Stimulated activated CD4-positive, alpha-beta T cell treated with anti-CD3 and anti-CD28 coated beads, Interleukin-1b, Interleukin-23, amount 100 ng/mL, for 1 hour (primary cell): ENCODE measurements at places on chromosomes 6 and 20.
A peak's percentile ranks its signal among the peaks of the same experiment; 100 is the strongest.

GRCh38 chr6:46058951-46059350, 43.3 kb upstream of the CLIC5 start:
- no peak for DNase-seq

GRCh38 chr6:149229096-149229495, 88.4 kb upstream of the TAB2 start:
- no peak for DNase-seq

DNA sequence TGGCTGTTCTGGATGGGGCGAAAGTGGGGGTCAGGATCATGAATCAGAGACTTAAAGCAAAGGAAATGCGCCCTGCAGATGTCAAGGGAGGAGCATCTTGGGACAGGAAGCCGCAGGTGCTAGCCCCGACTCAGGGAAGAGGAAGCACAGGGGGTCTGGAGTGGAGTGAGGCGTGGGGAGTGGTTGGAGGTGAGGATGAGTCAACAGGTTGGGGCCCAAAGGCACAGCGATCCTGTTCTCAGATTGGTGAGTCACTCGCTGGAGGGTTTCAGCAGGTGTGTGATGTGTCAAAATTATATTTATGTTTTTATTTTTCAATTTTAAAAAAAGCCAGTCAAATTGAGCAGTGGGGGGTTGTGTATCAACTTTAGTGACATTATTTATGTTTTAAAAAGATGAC, 19.0 kb downstream of the PACSIN1 start:
- DNase-seq: peak; percentile 47

DNA sequence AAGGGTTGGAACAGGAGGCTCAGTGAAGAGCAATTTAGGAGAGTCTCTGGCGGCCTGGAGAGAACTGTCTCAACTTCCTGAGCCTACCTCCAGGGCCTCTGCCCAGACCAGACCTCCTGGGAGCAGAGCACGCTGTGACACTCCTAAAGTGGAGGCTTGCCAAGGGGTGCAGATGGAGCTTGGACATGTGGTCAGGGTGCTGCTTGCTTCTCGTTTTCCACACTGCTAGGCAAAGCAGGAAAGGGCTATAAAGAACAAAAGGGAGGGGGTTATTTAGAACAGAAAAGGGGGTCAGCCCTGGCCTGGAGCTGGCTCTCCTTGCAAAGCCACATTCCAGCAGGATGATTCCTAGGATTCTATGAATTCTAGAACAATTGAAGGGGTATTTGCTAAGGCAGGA, 145.7 kb upstream of the GGTLC1 start:
- DNase-seq: no peak

DNA sequence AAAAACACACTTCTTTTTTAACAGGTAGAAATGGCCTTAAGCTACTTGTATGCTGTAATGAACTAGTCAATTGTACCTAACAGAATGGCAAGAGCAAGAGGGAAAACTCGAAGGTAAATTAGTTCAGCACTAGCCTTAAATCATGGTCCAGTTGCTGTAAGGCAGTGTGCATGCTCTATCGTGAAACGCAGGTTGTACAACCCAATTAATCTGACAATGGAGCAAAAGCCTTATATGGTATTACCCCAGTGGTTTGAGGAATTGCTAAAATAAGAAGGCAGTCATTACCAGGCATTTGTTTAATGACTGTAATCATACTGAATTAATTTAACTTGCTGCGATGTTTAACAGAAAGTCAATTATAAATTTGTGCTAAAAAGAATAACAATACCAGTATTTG, 69.3 kb upstream of the SOX4 start:
- no peak for DNase-seq

DNA sequence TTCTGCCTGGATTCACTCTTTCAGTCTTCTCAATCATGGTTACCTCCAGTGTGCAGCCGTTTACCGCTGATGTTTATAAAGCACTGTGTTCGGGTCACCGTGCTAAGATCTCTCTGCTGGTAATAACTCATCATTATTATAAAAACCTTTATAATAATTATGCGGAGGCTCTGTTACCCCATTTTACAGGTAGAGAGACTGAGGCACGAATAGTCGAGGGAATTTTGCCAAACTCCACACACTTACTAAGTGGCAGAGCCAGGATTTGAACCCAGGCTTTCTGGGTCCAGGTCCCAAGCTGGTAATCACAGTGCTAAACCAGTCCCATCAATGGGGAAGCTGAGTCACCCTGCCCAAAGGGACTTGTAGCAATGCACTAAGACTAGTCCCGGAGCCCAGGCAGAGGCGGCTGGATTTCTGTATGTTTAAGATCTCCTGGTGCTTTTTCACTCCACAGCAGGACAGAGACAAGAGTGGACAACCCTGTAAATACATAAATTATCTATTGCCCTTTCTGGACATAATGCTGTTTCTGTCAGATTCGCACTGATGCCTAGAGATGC, 48.1 kb downstream of the SYNJ2 start:
- DNase-seq: no peak

- no peak for DNase-seq
Observed at GRCh38 chr6:1946583-1946982, 298.8 kb downstream of the GMDS start.

DNA sequence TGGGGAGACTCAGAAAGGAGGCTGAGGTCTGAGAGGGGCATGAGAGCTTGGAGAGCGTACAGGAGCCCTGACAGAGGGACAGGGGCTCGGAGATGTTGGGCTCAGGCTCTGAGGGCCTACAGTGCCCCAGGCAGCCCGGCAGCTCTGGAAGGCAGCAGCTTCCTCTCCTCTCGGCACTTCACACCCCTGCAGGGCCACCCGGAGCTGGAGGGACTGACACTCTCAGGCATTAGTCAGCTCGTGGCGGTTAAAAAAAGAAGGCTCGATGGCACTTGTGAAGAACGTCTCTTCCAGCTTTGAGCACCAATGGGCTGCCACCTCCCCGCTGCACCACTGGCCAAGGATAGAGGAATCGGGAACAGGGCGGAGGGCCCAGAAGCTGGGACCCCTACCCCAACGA, 62.6 kb upstream of the SIRPA start:
- no peak for DNase-seq

DNA sequence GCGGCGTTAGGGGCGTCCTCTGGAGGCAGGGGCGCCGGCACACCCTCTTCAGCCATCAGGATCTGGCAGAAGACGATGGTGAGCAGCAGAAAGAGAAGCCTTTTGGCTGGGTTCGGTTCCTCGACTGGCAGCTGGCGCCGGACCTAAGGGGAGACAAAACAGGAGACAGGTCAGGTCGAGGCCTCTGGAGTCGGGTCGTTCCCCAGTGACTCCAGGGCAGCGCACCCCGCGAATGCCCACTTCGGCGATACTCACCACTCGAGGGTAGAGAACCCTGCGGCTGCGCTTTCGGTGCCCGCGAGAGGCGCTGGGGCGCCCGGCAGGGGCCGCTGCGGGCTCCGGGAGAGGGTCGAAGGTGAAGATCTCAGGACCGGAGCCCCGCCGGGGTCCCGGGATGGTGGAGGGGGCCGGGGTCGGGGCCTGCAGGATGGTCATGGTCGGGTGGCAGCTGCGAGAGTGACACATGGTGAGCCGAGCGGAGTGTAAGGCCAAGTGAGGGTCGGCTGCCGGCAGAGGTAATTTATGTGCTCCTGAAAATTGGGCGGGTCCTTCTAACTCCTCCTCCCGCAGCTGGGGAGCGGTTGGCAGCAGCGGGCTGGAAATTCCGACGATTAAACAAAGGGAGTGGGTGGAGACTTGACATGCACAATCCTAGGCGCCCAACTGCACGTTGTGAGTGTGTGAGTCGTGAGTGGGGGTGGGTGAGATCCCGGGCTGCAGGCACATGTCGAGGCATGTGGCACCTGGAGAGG, at the start of gene IER3:
IER3 (minus strand) TSS at position 494 of the 752 bp plus-strand sequence; CDS start at position 465, 29 bp downstream.
- DNase-seq: peak; percentile 87

DNA sequence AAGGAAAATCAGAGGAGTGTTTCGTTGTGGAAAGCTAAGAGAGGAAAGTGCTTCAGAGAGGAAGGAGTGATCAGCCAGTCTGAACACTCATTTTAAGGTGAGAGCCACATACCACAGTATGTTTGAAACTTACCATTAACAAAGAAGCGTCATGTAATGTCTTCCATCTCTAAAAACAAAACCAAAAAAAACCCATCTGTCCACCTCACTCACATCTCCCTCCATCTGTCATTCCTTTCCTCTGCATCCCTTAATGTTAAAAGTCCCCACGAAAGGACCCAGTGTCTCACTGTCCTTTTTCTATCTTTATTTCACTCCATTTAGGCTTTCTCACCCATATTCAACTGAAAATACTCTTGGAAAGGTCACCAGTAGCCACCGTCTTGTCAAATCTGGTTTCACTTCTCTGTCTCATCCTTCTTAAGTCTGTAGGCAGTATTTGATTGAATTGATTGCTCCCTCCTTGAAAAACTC, 59.4 kb upstream of the GNRH2 start:
- DNase-seq: no peak

DNA sequence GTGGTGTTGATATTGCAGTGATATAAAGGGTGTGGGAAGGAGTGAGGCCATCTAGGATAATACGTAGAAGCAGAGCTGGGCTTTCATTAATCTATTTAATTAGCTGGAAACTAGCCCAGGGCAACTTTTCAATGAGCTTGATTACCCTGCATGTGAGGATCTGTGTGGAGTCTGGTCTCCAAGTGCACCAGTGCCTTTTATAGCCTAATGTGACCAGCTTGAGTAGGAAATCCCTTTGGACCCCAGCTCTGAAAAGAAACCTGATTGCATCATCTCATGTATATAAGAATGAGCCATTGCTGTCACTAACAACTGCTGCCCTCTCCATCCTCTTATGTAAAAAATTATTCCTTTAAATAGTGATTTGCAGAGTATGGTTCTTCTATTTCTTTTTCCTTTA, 72.6 kb downstream of the CD109 start:
- no peak for DNase-seq

DNA sequence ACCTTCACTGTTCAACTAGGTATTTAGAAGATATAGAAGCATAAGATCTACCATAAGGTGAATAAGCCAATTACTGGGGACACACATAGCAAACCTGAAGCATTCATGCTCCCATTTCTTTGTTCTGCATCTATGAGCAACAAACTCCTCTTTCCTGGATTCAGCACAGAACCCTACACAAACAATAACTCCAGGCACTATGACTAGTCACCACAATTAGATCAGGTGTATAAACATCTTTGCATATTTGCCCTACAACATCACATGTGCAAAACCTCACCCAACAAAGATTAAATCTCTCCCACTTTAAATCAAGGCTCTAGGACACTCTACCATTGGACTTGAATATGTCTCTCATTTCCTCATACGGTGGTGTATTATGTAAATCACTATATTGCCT, 652.3 kb downstream of the EPHA7 start:
- no peak for DNase-seq

GRCh38 chr6:126107475-126108166, 121.3 kb downstream of the TRMT11 start:
- no peak for DNase-seq

GRCh38 chr6:121187200-121187832, 147.0 kb downstream of the TBC1D32 start:
- no peak for DNase-seq
